ENCODE measurements at places on chromosomes 4 and X.

GRCh38 chr4:13529128-13529919 is 15.0 kb downstream of the NKX3-2 start:
- DNase-seq: no peak

DNA sequence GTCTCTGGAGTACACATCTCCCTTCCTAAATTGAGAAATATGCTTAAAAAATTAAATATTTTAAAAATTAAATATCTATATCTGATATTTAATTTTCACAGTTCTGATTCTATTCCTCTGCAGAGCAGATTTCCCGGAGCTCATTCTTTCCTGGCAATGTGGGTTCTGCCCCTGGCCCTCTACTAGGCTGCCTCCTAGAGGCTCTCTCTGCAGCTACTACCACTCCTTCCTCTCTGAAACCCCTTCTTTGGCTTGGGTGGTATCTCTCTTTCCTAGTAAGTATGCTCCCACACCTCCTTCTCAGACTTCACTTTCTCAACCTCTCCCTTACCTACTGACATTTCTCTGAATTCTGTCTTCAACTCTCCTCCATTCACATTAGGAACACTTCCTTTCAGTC is 45.3 kb downstream of the RPGR start:
- peak; percentile 16 for DNase-seq

DNA sequence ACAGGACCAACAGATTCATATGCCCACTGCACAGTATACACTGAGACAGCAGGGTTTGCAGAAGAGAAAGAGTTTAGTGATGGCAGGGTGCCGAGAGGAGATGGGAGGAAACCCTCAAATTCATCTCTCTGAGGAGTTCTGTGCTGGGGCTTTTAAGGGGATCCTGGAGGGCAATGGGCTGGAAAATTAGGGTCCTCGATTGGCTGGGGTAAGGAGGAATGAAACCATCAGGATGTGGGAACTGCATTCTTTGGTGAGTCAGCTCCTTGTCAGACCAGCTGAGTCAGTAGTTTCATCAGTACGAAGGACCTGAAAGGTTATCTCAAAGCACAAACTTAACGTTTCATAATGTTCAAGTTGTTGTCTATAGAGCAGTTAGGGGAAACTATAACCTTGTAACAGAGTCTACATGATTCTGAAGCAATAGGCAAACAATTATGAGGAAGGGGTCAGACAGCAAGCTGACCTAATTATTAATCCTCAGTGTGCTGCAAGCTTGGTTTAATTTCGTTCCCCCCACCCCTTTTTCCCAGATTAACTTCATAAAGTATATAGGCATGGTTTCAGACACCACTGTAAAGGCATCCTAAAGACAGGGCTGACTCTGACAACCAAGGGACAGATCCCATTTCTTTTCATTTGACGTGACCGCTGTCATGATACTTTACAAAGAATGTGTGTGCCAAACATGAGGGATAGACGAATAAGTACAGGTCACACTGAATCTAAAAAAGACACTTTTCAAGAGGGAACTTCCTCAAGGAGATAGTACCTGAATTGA is 1.5 kb upstream of the MSMO1 start:
- DNase-seq: no peak

GRCh38 chr4:109675181-109675580 is 28.1 kb downstream of the CASP6 start:
- no peak for DNase-seq

GRCh38 chrX:149151805-149152757 is 353.0 kb downstream of the IDS start:
- no peak for DNase-seq

- DNase-seq: no peak
Measured at GRCh38 chr4:152573861-152574260, 38.0 kb upstream of the FBXW7 start.

GRCh38 chr4:1595789-1596325 is 88.3 kb downstream of the FAM53A start:
- no peak for DNase-seq

DNA sequence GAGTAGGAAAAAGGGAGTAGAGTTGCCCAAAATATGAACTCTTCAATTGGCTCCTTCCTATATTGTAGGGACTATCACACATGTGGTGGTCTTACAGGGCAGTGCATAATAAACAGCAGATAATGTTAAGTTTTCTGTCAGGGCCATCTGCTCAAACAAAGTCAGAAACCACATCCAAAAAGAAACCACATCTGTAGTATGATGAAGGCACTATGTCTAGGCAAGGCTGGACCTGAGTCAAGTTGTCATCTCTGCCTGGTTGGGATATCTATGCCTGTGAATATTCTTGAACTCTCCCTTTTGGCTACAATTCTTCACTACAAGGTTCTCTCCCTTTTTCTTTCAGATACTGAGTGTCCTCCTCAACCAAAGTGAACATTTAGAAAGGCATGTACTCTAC is 109.4 kb upstream of the C1GALT1C1 start:
- no peak for DNase-seq

DNA sequence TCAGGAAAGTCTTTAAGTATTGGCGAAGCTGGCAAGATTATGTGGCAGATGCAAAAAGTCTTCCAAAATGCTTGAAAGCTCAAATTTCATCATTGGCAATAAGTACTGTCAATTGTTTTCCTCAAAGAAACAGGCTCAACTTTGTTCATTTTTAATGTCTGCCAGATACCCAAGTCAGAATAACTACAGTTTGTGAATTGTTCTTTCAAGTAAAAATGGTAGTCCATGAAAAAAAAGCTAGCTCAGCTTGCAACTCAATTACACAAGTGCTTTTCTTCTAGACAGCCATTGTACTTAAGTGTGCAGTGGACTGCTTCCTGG is 70.5 kb downstream of the AFF1 start:
- DNase-seq: no peak

- no peak for DNase-seq
Measured at GRCh38 chr4:85423431-85423830, 51.5 kb upstream of the ARHGAP24 start.

GRCh38 chr4:175443547-175443946 is 368.5 kb downstream of the GPM6A start:
- DNase-seq: no peak

DNA sequence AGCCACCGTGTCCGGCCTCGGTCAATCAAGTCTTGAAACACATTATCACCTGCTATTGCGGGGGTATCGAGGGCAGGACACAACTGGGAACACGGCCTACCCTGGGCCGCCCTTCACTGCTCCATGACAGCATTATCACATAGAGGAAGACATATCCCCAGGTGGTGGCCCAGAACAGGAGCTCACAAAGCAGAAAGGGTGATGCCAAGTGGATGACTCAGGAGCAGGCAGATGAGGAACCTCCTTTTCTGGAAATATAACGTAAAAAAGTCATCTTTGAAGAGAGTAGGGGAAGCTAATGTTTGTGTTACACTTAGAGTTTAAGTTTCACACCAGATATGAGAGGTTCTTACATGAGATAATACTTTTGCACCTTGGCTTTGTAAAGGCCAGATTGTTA is 5.3 kb upstream of the SUPT20HL1 start:
- DNase-seq: no peak

DNA sequence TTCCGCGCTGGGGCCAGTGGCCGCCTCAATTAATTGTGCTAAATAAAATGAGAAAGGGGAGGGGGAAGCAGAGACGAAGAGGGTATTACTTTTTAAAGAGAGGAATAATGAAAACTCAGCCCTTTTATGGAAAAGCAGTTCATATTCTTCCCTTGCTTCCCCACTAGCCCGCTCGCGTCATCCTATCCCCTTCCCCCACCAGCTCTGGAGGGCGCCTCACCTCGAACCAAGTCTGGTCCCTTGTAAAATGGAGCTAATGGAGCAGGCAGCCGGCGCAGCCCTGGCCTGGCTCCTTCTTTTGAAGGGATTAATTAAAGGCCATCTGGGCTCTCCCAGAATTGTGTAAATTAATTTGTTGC is 511 bp upstream of the NKX6-1 start:
- no peak for DNase-seq

GRCh38 chr4:29722253-29722652 is 997.9 kb upstream of the PCDH7 start:
- no peak for DNase-seq

DNA sequence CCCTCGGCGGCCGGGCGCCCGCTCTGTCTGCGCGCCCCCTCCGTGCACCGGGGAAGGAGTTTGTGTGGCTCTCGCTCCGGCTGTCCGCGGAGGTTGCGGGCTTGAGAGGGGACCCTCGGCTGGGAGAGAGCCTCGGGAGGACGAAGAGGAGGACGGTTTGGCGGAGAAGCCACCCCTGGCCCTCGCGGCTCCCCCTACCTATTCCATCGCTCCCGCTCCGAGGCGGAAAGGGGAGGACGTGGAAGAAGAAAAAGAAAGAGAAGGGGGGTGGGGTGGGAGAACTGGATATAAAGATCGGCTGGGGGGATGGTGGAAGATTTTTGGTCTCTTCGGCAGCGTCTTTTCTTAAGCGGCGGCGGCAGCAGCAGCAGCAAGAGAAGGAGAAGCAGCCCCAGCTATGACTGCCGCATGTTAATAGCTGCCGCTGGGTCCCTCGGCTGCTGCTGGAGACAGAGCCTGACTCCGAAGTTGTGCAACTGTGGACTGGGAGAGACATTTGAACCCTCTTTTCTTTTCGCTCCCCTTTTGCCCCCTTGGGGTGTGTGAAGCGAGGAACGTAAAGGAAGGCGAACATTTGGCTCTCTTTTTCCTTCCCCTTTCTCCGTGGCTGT is 895 bp downstream of the ADGRL3 start:
- peak; percentile 42 for DNase-seq

GRCh38 chr4:105352826-105353225 is 121.0 kb downstream of the PPA2 start:
- DNase-seq: no peak

DNA sequence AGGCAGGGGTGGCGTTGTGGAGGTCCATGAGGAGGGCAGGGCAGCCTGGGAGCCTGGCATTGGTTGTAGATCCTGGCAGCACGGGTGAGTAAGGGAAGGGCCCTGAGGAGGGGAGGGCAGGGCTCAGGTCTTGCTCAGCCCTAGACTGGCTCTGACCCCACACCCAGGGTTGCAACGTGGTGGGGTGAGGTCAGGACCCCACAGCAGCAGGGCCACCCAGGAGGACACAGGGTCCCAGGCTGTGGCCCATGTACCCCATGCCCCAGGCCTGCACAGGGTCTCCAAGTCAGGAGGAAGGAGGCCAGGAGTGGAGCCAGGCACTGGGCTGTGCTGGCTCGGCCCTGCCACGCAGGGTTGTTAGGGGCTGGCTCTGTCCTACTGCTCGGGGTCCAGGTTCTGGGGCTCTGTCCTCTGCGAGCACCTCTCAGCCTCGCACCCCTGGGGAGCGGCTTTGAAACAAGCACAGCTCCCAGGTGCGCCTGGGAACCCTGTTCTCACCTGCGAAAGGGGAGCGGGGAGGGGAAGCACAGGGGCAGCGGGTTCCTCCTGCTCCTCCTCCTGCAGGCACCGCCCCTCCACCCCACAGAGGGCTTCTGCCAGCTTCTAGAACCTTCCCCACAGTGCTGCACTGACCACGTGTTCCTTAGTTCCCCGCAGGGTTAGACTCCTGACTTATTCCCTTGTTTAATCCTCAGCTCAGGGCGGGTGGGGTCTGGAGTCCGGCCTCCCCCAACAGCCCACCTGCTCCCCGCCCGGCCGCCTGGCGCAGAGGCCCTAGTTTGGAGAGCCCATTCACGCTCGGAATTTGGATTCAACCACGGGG is 20.4 kb downstream of the MSANTD1 start:
- no peak for DNase-seq

DNA sequence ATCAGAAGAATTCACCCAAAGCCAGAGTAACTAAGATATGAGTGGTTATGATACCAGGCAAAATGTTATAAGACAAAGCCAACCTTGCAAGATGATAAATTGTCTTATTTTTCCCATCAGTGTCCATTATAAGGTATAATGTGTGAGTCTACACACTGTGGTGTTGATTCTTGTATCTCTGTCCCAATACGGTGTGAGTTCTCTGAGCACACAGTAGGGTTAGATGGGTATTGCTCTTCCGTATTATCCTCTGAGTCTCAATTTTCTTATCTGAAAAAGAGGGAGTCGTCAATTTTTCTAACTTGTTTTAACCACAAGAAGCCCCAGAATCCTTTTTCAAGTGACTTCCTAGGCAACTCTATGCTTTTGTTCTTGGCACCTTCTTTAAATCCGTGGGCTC is 69.9 kb downstream of the HMGB2 start:
- no peak for DNase-seq

All from HEK293T (cell line).